ENCODE measurements at places on chromosomes 1 and 21.

GRCh38 chr1:224727351-224728289, 111.5 kb downstream of the CNIH3 start:
- no peak for DNase-seq

DNA sequence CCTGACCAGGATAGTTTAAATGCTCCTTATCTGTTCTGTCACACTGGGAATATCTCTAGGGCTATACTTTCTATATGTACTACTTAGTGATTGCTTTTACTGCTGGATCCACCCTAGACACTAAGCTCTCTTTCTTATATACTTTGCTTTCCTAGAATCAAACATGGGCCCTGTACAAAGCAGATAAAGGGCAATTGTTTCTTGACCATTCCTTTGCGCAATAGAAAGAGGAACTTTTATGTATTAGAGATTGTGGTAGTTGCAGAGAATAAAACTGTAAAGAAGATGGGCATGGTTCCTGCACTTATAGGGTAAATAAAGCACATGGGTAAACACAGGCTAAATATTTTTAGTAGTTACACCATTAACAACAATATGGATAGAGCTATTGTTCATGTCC, 58.8 kb downstream of the ATP6V1G3 start:
- DNase-seq = no peak

DNA sequence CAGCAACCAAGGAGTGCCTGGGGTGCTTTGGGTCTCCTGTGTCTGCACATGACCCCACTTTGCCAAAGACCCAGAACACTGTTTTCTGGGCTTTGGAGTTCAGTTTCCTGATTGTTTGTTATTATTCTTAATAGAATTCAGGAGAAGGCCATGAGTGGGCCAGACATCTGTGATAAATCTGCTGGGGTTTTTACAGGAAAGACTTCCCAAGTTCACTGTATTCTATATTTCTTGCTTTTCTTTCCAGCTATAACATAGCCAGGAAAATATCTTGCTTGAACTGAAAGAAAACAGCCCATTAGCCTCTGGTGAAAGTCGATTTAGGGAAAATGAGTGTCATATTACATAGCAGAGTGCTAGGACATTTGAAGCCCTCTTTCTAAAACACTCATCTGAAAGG, 345.1 kb upstream of the USP24 start:
- DNase-seq = no peak

DNA sequence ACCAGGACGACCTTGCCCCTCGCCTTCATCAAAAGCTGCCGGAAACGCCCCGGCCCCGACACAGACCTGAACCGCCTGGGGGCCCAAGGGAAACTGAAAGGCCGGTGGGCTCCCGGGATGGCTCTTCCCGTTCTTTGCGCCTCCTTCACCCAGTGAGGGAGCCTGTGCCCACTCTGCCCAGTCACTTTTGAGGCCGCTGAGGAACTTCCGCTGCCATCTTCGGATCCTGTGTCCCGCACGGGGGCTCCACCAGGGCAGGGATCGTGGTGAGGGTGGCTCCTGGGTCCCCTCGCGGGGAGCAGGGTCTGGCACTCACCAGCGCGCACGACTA, 104.0 kb downstream of the PPIAL4G start:
- DNase-seq = no peak

Measured in memory B cell (primary cell).